ENCODE measurements at places on chromosomes 3 and 15. TPM values are rescaled to one million over a fixed set of nuclear protein-coding genes. Genes with fewer than 3 reads are reported as not detected.

DNA sequence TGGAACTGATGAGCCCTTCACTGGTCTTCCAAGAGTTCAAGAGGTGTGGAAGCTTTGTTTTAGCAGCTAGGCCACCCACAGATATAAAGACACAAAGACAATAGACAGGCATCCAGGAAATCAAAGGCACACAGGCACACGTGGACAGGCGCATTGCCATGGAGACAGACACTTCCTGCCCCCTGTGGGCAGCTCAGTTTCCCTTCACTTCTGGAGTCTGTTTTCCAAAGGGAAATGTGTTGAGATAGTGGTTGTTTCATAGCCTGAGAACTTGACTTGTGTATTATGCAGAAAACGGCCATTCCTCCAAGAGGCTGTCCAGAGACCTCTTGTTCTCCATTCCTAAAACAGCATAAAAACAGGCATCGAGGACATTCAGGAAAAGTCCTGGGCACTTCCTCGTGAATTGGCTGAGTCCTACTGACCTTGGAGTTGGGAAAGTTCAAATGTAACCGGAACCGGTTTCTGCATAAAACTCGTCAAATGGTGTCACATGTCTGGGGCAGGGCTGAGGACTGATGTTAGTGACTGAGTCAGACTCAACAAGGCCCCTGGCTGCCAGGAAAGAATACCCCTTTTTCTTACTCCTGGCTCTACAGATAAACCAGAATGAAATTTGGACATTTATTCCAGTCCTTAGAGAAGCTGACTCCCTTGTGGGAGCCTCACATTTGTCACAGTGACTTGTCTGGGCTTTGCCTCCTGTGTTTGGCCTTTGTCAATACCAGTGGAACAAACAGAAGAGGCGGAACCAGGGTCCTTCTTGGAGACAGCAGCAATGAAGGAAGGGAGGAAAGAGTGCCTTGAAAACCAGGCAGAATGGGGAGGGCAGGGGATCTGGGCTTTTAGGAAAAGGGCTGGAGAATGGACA, 1.3 kb downstream of the ALPK3 start:
- DNase-seq = peak; percentile 71

DNA sequence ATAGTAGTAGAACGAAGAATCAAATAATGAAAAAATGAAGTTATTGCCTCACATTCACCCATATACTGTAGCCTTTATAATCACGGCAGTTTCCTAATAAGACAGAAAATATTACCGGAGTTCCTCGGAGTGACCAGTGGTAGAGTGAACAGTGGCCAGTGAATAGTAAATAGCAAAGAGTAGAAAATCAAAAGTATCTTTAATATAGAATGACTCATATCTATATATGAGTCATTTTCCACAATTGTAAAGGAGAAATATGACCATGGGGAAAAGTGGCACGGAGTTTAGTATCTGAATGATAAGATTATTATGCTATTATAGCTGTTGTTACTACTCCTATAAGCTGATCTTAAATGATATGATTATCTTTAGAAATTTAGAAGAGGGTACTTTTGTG, 38.5 kb downstream of the ZBTB20 start:
- no peak for DNase-seq

DNA sequence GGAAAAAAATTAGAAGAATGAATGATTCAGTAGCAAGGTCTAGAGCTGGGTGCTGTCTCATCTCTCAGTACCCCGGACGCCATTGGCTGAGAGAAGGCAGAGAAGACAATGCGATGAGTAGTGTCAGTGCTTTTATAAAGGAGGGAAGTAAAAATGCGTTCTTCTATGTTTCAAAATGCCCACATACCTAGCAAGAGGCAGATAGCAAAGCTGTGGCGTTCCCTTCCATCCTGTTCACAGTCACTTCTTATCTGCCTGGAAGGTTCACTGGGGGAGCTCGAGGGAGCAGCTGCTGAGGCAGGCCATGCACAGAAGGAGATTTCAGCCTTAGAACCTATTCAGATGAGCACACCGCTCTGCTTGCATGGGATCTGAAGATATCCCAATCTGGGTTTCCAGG, 234.0 kb downstream of the RPLP1 start:
- no peak for DNase-seq

- peak; percentile 42 for DNase-seq
Observed at GRCh38 chr15:64452988-64453688, 7.2 kb upstream of the ZNF609 start.

GRCh38 chr15:46297766-46298165, 662.9 kb downstream of the SQOR start:
- no peak for DNase-seq

DNA sequence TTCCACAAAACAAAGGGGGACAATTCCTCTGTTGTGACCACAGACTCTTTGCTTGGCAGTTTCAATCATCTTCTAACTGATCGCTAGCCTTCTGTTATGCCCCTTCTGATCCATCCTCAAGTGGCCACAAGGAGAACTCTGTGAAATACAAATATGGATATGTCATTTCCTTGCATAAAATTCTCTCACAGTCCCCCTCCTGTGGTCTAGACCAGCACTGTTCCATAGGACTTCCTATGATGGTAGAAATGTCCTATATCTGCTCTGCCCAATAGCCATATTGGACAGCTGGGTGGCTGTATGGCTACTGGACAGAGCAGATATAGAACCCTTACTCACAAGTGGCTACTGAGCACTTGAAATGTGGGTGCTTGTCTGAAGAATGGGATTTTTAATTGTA, 25.9 kb upstream of the SNRK start:
- DNase-seq = no peak

SLC28A2 gene
- not detected for polyA plus RNA-seq

GRCh38 chr3:104939196-104939595, 427.5 kb upstream of the ALCAM start:
- DNase-seq = no peak

DNA sequence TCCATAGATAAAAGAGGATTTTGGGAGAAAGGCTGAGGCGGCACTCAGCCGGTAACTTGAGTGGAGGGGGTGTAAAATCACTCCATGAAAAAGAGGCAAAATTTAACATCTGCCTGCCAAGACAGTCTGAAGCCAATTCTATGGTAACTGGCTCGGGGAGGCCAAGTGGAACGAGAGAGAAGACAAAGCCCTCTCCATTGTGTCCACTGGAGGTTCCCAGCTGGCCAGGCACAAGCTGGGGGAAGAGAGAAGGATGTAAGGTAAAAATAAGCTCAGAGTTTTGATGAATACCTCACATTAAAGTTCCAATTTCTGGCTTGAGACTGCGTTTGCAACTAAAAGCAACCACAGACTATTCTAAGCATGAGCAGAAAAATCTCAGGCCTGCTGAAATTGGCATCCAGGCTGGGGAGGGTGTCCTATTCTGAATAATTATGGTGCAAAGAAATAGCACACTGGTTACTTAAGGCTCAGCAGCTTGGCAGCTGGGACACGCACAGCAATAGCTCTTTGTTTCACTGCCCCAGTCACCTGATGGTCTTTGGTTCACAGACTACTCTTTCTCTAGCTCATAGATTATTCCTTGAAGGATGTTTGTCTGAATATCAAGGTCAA, 48.8 kb downstream of the CHRD start:
- DNase-seq = no peak

- DNase-seq = peak; percentile 44
Observed at GRCh38 chr3:46812237-46812791, 50.9 kb downstream of the MYL3 start.

C3orf22 gene
- polyA plus RNA-seq = not detected

DNA sequence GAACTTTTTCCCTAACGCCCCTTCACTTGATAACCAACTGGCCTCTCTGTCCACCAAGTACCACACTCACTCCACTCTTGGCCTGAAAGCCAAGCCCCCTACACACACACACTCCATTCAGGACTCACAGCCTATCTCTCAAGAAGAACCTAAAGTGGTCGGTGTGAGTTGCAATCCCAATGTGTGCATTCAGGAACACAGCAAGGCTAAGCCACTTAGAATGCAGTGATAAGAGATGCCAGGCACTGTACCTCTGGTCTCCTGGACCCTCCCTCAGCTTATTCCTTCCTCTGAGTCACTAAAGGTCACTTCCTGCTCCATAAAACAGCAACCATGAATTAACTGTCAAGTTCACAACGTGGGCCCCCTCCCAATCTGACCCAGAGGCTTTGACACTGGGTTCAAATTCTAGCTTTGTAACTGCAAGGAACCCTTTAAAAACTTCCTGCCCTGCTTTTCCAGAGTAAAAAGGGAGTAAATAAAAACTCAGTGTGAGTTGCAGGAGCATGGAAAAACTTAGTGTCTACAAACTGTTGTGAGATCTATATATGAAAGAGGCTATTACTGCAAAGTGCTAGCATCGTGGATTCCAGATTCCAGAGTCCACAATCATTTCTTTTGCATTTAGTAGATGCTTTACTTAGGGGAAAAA, 17.6 kb upstream of the KCNMB3 start:
- no peak for DNase-seq

DNA sequence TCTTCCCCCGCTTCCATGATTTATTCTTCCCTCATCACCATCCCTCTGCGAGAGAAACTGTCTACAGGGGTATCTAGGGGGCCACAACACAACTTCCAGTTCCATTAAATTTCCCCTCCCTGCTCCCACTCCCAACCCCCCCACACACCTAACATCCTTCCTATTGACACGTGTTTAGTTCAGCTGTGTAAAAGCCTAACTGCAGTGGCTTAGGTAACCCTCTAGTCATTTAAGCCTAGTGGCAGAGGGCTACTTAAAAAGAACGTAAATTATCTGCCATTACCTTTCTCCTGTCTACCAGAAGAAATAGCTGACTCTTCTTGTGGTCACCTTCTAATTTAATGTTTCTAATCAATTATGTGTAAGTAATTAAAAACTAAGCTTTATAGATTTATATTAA, 56.3 kb downstream of the ZNF148 start:
- no peak for DNase-seq

SLC22A14 gene
- 0.06 TPM for polyA plus RNA-seq

- DNase-seq = peak; percentile 16
Observed at GRCh38 chr3:194364652-194365434, 4.7 kb downstream of the LRRC15 start.

P2RY14 gene
- polyA plus RNA-seq = 4.0 TPM

DNA sequence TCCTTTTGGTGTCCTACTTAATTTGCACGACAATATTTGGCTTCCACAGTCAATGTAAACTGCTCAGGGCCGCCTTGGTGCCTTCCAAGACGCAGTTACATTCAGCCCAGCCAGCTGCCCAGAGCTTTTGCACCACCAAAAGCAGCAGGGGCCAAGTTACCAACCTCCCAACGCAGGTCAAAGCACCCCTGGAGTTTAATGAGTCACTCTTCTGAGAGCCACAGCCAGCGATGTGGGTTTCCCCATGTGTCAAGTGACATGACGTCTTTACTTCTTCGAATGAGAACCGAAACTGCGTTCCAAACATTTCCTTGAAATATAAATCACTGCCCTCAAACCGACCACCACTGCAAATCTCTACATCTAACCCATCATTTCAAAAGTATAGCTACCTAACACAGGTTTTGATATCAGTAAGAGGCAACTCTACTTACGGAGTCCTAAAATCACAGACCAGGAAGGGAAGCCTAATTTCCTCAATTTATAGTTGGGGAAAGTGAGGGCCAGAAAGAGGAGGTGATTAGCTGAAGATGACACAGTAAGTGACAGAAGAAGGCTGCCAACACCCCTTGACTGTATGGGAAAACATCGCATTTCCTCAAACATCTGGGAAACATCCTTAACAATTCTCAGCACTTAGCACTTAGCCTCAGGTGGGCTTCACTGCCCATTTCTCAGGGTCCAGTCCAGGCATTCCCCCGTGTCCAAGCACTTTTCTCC, 24.5 kb downstream of the MB21D2 start:
- peak; percentile 53 for DNase-seq

GRCh38 chr15:63905558-63906265, 72.0 kb upstream of the HERC1 start:
- no peak for DNase-seq

CD200R1 gene
- 0.07 TPM for polyA plus RNA-seq

- no peak for DNase-seq
Observed at GRCh38 chr3:67947808-67948508, 293.5 kb upstream of the SUCLG2 start.

PCLAF gene
- polyA plus RNA-seq = 1.4 TPM

DNA sequence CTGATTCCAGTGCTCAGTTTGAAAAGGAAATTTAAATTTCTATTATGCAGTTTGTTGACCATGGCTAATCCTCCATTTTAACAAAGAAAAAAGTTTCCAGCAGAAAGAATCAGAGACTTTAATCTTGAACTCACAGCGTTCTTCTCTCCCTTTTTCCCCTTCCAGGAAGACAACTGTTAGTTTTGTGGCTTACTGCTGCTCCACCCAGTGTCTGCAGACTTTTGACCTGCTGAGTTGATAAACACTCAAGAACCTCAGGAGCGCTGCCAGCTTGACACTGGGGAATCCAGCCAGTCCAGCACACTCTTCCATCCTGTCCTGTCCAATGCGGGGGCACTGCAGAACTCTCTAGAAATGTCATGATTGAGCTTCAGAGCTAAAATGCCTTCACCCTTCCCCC, 134.6 kb downstream of the LRRC28 start:
- peak; percentile 81 for DNase-seq

DNA sequence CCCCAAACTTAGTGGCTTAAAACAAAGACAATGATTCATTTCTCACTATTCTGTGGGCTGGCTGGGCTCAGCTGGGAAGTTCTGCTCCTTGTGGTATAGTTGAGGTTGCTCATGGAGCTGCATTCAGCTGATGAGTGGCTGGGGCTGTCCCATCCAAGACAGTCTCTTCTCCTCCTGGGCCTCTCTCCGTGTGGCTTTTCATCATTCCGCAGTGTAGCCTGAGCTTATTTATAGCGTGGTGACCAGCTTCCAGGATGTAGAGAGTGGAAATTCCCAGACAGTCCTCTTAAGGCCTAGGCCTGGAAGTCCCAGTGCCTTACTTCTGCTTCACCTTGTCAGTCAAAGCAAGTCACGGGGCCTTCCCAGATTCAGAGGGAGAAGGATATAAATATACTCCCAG, 136.7 kb upstream of the DAZL start:
- peak; percentile 53 for DNase-seq

- no peak for DNase-seq
Observed at GRCh38 chr3:4850211-4850927, 128.9 kb upstream of the BHLHE40 start.

DNAH12 gene
- 0.01 TPM for polyA plus RNA-seq

GRCh38 chr3:183254487-183255347, 1.7 kb downstream of the B3GNT5 start:
- no peak for DNase-seq

GRCh38 chr3:134638385-134639030, 12.3 kb downstream of the KY start:
- no peak for DNase-seq

- DNase-seq = no peak
Observed at GRCh38 chr15:88275804-88276203, 19.3 kb upstream of the NTRK3 start.

TIPIN gene
- polyA plus RNA-seq = 4.5 TPM

DNA sequence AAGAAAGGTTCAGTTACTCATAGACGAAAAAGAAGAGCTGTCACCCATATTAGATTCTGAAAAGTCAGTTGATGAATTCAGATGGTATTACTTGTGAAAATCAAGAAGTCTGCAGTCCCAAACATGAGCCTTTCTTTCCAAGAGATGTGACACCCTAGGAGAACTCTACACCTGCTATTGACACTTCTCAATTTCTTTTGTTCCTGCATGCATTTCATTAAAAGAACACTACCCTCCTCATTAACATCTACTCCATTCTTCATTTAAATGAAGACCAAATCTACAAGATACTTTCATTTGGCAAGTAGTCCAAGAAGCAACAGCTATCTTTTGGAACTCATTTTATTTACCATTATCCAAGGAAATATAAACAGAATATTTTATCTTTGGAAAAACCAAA, 6.6 kb downstream of the GABRB3 start:
- DNase-seq = no peak

GRCh38 chr15:23370578-23370977, 16.0 kb downstream of the GOLGA8S start:
- no peak for DNase-seq

EOGT gene
- polyA plus RNA-seq = 8.8 TPM

ZIC1 gene
- polyA plus RNA-seq = not detected

MESP1 gene
- polyA plus RNA-seq = 9.2 TPM

SLC22A13 gene
- 0.03 TPM for polyA plus RNA-seq

All from heart right ventricle (tissue), 16 donors.